ENCODE measurements at places on chromosomes 3 and 15.

DNA sequence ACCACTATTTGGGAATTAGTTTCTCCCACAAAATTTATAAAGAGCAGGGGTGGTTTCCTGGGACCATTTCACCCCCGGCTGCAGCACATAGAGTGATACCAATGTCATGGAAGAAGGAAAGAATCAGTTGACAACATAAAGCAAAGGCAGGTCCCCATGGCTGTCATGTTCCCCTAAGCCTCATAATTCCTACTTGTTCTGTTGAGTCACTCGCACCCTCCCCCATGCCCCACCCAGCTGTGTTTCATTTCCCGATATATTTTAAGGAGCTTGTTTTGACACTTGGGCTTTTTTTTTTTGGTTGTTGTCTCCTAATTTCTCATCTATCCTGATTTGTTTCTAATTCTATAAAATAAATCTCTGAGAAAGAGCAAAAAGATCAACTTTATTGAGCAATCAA, 24.9 kb downstream of the ERC2 start:
- DNase-seq = no peak

DNA sequence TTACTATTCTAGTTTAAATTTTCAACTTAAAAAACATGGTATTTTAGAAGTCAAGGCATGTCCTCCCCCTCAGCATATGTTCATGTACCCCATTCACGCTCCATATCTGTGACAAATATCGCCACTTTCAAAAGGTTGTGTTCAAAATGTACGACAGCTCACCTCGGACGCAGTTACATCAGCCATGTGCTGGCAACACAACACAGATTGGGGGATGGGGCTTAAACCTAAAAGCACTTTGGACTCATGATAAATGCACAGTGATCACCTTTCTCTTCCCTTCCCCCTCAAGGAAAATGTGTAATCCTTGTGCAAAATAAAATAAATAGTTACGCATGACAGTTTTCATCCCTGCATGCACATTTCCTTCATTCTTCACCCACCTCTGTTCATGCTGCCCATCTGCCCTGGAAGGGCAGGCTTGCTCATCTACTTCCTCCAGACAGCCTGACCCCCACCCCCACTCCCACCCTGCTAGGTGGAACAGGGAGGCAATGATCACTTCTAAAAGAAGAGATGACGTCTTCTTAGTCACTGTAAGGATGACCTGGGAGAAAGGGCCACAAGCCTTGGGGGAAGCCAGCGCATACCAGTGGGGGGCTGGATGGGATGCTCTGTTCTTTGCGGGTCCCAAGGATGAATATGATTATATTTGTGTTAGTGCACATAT, 271.4 kb upstream of the SEMA6D start:
- DNase-seq = no peak

GRCh38 chr3:37542772-37543449, 318.8 kb upstream of the CTDSPL start:
- no peak for DNase-seq

GRCh38 chr3:153970741-153971347, 150.3 kb upstream of the ARHGEF26 start:
- DNase-seq = peak; percentile 64

DNA sequence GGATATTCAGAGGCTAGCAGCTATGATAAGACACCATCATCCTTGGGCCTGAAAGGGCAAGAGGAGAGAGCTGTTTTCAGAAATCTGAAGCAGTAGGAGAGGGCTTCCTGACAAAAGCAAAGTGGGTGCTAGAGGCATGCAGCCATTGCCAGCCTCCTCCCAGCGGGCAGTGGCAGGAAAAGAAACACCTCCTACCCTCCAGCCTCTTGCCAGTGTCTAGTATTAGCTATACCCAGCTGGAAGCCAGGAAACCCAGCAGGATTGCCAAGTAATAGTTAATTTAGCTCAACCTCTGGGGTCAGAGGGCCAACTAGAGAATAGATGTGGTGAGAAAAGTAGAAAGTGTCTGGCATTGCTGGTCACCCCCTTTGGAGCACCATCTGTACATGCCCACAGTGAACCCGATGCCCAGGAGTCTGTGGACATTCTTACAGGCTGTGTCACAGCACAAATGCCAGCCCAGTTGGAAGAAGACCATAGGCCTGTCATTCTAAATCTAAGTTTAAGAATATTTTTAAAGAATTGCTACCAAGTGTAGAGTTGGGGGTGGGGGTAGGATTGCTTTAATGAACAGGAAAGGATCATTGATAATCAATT, 85.3 kb downstream of the HCN4 start:
- no peak for DNase-seq
